ENCODE measurements at places on chromosomes 12 and 14. TPM values are rescaled to one million over a fixed set of nuclear protein-coding genes. Genes with fewer than 3 reads are reported as not detected.

ASCL4 gene
- total RNA-seq = not detected

GRCh38 chr14:75861161-75861621 is 120.6 kb downstream of the TGFB3 start:
- DNase-seq = no peak
- H3K4me3 ChIP-seq = no peak overlapping the region
- peaks cover 25% of the 10 kb centered on the region for H3K27me3 ChIP-seq
- no peaks in the 10 kb centered on the region for H3K36me3 ChIP-seq

- H3K4me3 ChIP-seq = no peak overlapping the region
- H3K27me3 ChIP-seq = no peaks in the 10 kb centered on the region
- no peak for DNase-seq
- peaks cover 22% of the 10 kb centered on the region for H3K36me3 ChIP-seq
- H3K27ac ChIP-seq = no peak overlapping the region
- no peaks in the 10 kb centered on the region for H3K4me1 ChIP-seq
Measured at GRCh38 chr14:36293824-36294223, 26.6 kb downstream of the MBIP start.

- H3K4me3 ChIP-seq = no peak overlapping the region
- DNase-seq = no peak
- no peaks in the 10 kb centered on the region for H3K4me1 ChIP-seq
- H3K36me3 ChIP-seq = peaks cover 31% of the 10 kb centered on the region
- no peak overlapping the region for H3K27ac ChIP-seq
Measured at GRCh38 chr12:69570000-69570516, 15.2 kb upstream of the CCT2 start.

- H3K36me3 ChIP-seq = no peaks in the 10 kb centered on the region
- no peak for DNase-seq
- H3K4me1 ChIP-seq = 0 out of 2 replicates have a peak, but pooled peaks cover 2% of the 10 kb centered on the region
Measured at GRCh38 chr12:75908961-75909605, 122.5 kb downstream of the PHLDA1 start.

DNA sequence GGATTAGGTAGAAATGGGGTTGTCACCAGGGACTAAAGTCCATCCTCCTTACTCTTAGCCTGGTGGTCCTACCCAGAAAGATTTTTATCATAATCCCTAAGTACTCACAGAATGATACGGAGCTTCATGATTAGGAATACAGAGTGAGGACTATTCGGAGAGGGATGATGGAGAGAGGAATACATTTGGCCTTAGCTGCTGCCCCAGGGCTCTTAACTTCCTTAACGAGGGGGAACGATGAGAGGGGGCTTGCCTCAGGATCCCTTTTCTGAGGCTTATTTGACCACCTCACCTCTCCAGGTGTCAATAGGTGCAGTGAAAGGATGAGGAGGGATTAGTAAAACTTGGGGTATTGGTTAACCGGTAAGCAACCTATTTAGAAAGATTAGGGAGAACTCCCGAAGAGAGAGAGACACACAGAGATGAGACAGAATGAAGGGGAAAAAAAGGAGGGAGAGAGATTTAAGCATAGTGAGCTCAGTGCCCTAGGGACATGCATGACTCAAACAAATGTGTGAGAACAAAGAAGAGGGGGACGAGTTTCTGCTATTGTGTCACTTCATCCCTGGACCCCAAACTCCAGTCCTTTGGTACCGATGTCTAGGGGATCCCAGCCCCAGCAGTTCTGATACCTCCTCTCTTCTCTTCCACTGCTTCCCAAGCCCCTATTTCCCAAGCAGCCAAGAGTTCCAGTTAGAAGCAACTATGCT is 1.1 kb downstream of the NFE2 start:
- H3K4me1 ChIP-seq = peaks cover 12% of the 10 kb centered on the region
- DNase-seq = no peak
- H3K27ac ChIP-seq = no peak overlapping the region
- peak overlapping the region; percentile 63 for H3K4me3 ChIP-seq
- H3K27me3 ChIP-seq = no peaks in the 10 kb centered on the region
- no peaks in the 10 kb centered on the region for H3K36me3 ChIP-seq

DNA sequence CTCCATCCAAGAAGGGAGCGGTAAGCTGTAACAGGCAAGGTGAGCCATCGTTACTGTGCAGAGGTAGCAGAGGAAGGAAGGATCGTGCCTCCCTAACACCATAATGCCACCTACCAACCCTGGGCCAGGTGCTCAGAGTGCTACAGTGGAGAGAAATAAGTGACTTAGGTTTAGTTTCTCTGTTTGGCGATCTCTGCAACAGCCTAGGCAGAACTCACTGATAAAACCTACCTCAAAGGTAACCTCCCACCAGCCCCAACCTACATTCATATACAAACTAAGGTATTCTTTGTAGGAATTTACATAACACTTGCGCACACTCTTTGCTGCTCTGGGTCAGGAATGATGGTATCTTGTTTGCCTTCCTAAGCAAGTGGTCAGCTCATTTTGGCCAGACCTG is 93.4 kb upstream of the TMEM132D start:
- peak overlapping the region; percentile 74 for H3K27ac ChIP-seq
- peak overlapping the region; percentile 22 for H3K4me3 ChIP-seq
- no peaks in the 10 kb centered on the region for H3K36me3 ChIP-seq
- H3K27me3 ChIP-seq = no peaks in the 10 kb centered on the region
- DNase-seq = peak; percentile 34

DNA sequence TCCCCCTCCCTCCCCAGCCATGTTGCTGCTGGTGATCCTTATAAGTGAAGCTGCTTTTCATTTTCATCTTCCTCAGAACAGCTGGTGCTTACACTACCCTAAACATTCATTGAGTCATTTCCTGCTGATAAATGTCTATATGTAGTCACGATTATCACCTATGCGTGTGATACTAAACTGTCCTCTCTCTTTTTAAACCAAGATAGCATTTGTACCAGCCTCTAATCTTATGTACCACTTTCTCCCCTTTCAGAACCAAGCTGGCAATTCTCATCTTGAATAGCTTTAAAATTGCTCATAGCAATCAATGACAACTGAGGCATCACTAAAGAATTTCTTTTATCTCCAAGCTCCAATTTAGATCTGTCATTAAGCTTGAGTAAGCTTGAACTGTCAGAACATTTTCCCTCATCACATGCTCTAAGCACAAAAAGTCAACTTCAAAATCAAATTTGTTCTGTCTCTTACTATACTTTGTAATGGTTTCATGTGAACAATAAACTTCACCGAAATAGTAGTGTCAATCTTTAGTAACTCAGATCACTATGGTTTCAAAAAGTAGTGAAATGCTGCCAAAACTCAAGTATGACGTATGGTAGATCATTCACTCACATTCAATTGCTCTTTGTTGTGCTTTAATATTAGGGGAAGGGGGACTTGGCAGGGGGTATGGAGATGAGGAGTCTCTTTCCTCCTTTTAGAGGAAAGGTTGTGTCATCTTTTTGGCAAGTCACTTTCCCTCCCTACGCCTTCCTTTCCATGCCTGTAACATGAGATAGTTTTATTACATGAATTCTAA is 178.1 kb upstream of the NOVA1 start:
- DNase-seq = no peak
- H3K27me3 ChIP-seq = no peaks in the 10 kb centered on the region

DNA sequence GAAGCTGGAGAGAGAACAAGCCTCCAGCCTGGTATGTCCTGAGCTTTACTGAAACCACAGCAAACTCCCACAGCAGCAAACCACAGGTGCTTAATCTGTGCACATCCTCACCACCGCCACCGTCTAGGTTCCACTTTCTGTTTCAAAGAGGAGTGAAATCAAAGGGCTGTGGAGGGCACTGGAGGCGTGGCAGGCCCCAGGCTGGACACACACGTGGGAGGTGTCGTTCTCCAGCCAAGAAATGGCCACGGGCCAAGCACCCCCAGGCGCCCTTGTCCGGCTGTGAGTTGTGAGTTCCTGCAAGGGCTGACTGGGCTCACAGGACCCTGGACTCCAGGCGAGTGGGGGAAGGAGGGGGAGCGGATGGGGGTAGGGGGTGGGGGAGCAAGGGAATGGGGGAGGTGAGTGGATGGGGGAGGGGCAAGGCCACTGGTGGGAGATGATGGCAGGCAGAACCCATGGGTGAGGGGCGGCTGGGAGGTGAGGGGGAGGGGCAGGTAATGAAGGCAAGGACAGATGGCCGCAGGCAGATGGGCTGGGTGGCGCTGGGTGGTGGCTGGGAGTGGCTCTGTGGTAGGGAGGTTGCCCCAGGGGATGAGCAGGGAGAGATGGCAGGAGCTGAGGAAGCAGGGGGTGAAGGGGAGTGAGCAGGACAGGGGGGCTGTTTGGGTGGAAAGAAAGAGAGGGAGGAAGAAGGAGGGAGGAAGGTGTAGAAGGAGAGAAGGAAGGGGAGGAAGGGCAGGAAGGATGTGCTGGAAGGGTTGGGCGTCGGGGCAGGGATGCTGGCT is 86.7 kb downstream of the NCOR2 start:
- no peaks in the 10 kb centered on the region for H3K4me1 ChIP-seq
- no peaks in the 10 kb centered on the region for H3K27me3 ChIP-seq
- H3K36me3 ChIP-seq = peaks cover 5% of the 10 kb centered on the region
- H3K27ac ChIP-seq = no peak overlapping the region
- H3K4me3 ChIP-seq = no peak overlapping the region

Data from H1 (cell line).